ENCODE measurements at places on chromosomes 11 and 22. TPM values are rescaled to one million over a fixed set of nuclear protein-coding genes. Genes with fewer than 3 reads are reported as not detected.
A peak's percentile ranks its signal among the peaks of the same experiment; 100 is the strongest.

DNA sequence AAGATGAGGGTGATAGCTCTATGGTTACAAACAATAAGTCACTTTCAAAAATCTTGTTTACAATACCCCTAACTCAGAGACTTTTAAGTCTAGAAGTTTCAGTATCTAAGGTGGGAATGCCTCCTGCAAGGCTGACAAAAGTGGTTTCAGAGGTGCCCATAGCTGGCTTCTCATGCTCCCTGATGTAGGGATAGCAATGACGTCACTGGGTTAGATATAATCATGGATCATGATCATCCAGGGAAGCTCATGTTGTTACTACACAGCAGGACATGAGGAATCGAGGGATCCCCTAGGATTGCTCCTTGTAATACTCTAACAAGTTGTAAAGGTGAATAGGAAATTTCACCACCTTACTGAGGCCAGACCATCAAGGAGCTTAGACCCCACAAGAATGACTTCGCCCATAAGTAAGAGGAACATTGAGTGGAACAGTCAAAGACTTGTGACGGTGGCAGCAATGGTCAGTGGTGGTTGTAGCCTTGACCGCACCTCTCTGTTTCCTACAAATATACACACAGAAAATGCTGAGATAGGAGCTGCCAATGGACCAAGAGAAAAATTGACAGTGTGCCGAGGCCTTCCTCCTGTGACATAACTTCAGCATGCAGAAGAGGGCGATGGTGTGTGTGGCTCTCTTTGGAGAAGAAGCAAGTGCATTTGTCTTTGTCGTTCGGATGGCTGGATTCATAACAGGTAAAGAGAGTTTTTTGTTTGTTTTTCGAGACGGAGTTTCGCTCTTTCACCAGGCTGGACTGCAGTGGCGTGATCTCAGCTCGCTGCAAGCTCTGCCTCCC is 15.6 kb downstream of the APOL4 start:
- no peak for DNase-seq

- DNase-seq, result peak; percentile 72
Measured at GRCh38 chr11:18802381-18803257, 11.0 kb upstream of the PTPN5 start.

- no peak for DNase-seq
Measured at GRCh38 chr11:93542811-93543229, 371 bp downstream of the SMCO4 start.

The NAGA gene
- 31.4 TPM for total RNA-seq

The CECR2 gene
- 0.10 TPM for total RNA-seq

DNA sequence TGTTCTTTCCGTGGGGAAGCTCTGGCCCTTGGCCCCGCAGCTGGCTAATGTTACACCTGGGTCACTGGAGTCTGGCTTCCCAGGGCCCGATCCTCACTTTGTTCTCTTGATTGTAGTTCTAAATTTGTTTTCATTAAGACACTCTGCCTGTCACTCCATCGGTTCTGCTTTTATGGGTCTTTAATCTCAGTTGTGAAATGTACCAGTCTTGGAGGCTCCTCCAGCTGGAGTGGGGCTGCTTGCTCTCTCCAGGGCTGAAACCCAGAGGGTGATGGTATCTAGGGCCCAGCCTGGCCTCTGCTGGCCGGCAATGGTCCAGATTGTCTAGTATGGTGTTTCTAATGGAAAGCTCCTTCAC is 352.9 kb downstream of the TENM4 start:
- peak; percentile 53 for DNase-seq

GRCh38 chr11:135075740-135076139 is 663.7 kb upstream of the B3GAT1 start:
- peak; percentile 26 for DNase-seq

The TREH gene
- not detected for total RNA-seq

The DDIAS gene
- total RNA-seq, result 0.99 TPM
